ENCODE measurements at places on chromosomes 7 and 10.

DNA sequence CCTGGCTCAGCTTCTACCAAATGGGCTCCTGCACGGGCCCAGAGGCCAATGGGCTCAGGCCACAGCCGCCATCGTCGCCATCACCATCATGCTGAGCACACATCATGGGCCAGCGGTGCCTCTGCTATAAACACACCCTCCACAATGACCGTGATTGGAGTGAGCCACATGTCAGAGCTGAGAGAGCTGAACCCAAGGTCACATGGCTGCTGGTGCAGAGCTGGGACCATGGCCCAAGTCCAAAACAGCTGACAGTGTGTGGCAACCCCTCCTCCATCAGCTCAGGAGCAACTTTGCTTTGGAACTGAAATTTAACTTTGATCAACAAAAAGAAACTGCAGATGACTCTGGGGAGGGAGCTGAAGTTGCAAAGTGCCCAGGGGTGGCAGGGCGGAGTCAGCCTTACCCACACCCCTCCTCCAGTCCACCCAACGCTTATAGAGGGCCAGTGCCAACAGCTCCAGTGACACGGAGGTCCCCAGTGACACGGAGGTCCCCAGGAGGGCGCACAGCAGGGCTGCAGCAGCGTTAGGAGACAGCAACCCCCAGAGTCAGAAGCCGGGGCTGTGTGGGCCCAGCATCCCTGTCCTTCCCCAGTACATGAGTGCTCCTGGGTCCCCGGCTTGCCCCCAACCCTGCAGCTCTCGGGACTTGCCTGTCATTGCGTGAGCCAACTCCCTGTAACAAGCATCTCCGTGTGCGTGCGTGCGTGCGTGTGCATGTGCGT lies 249.6 kb downstream of the ELFN1 start:
- peak; percentile 19 for DNase-seq

DNA sequence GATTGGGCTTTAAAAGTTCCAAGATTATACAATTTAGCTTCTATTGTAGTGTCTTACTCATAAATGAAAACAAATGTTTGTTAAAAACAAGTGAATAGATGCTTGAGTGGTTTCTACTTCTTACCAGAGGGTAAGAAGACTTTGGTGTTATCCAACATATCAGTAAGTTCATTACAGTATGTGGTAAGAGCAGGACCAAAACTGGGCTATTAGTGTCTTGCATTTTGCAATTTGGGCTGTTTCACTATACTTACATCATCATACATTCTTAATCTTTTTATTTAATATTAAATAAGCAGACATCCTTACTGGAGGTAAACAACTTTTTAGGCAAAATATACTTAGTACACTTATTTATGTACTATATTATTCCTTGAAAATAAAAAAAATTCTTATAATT lies 248.4 kb upstream of the HGF start:
- DNase-seq, result no peak

DNA sequence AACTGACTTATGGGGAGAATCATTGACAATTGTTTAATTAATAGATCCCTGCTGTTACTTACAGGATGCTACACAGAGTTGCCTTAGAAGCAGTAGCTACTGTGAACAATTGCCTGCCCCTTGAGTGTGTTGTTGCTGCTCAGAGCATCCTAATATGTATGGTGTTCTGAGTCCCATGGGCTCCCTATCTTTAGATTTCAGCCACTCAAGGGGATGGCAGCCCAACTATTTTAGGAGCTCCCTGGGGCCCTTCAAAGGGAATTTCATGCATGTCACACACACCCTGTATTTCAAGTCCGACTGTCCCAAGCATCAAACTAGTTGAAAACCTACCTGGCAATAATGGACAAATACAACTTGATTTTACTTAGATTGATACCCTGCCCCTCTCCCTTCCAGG lies 111.2 kb downstream of the NOC3L start:
- DNase-seq, result no peak

DNA sequence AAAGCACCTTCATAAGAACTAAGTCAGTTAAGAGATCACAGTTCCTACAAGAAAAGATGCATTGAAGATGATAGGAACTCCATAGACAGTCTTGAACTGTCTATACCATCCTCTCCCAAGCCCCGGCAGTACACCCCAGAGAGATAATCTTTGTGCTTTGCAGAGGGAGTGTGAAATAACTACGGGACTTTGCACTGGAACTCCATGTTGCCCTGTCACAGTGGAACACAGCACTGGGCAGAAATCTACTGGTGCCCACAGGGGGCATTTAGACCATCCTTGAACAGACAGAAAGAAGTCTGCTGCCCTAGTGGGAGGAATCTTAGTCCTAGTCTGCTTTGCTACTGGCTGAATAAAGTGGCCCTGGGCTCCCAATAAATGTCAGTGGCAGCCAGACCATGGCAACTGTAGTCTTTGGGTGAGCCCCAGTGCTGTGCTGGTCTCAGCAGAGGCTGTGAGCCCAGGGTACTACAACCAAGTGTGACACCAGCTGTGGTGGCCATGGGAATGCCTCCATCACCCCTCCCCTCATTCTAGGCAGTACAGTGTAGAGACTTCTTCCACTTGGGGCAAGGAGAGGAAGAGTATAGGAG lies 107.7 kb upstream of the TMEM168 start:
- no peak for DNase-seq

DNA sequence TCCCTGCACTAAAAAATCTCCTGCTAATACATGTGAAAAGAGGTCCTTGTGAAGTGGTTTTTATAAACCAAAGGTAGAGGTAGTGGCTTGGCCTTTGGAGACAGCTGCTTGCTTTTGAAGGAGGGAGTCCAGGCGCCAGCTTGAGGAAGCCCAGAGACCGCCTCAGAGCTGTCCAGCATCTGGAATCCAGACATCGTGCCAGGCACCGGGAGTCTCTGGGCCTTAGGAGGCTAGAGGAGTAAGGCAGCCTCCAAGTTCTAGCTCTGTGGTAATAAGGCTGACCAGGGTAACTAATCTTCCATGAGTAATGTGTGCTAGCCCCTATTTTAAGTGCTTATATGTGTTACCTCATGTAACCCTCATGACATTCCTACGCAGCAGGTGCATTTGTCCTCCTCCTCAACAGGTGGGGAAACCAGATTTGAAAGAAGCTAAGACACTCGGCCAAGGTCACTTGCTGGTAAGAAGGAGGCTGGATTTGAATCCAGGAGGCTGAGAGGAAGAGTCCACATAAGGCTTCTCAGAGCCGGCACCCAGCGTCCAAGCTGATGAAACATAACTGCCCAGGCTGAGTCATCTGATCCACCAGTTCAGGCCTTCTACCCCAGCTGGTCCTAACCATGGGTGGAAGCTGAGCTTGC lies 26.1 kb downstream of the PRLHR start:
- no peak for DNase-seq

- peak; percentile 22 for DNase-seq
Observed at GRCh38 chr7:36021367-36021766, 131.7 kb upstream of the EEPD1 start.

DNA sequence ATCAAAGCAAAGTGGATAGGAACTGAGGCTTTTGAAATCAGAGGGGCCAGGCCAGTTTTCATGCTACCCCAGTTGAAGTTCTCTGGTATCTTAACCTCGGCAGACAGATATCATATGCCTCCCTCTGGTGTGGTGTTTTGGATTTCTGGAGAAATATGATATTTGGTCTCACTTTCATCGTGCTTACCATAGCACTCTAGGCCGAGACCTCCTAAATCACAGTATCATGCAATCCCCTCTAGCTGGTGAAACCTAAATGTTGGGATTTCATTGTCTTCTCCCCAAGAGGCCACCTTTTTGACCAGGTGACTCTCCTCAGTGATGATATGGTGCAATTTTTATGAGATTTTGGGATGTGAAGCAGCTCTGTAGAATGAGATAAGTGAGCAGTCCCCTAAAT lies 183.5 kb downstream of the CREB5 start:
- DNase-seq, result no peak

GRCh38 chr7:64876792-64877713 lies 26.0 kb upstream of the ZNF273 start:
- peak; percentile 69 for DNase-seq

DNA sequence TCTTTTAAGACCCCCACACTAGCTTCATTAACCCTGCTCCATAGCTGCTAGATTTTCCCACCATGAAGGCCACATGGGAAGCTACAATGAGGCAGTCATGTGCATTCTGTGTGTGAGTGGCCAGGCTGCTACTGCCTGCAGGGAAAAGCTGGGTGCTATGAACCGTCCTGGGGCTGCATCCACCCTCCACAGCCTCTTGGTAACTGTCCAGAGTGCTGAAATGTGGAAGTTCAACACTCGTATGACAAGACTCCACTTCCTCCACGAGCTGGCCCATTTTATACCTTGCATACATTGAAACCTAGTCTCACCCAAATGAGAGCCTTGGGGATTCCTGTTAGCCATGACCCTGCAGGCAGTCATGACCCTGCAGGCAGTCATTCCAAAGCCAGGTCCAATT lies 59.4 kb downstream of the CUZD1 start:
- no peak for DNase-seq

DNA sequence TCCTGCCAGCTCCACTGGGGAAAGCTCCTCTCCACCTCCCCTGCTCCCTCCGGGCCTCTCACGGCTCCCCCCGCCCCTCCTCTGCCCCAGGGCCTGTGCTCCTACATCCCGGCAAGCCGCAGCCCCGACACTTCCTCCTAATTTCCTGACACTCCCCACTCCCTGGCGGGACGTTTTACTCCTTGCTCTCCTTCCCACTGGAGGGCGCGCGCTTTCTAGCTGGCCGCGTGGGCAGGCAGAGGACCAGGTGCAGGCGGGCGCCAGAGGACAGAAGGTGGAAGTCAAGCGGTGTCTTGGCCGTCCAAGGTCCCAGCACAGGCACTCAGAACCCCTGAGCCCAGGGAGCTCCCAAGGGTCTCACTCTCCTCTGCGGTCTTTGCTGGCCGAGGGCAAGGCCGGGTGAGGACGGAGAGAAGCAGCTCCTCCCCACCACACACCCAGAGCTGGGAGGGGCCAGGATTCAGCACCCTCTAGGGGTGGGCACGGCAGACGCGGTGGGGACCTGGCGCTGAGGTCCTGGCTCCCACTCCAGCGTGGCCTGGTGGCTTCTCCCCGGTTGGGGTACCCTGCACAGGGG lies 19.1 kb downstream of the ADAM8 start:
- peak; percentile 57 for DNase-seq

DNA sequence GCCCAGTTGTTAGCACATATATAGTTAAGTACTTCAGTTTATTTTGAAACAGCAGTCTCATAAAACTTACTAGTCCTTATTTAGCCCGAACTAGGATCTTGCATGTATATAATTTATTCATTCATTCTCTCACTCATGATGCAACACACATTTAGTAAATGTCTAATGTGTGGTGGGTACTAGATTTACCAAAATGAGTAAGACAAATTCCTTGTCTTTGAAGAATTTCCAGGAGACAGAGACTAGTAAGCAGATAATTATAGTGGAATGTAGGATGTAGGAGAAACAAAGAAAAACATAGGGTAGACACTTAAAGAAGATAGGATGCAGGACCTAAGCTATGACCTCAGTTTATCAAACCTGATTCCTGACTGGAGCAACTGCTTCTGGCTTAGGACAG lies 120.2 kb upstream of the AMPH start:
- no peak for DNase-seq

DNA sequence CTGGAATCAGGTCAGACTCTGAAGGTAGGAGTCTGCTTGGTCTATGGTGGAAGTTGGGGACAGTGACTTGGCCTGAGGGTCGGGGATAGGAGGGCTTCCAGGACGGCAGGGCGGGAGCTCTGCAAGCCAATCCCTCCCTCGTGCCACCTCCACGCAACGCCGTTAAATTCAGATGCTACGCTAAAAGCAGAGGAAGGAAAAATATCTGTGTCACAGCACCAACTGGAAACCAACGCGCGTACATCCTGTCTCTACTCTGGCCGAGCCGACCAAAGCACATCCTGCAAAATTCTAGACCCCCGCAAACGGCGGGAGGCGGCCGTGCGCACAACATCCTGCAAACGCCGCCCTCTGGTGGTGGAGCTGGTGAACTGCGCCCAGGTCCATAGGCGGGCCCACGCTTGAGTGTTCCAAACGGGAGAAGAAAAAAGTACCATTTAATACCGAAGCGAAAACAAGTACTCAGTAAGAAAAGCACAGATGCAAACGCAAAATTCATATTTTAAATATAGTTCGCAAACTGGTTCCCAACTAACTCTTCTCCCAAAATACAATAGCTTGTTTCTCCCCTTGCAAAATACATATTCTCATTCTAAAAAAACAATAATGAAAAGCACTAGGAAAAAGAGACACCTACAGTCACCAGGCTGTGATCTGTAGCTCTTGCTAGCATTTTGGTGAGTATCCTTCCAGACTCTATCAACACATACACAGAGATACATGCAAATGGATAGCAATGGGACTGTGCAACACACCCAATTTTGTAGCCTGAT lies 45.7 kb upstream of the HSPA12A start:
- peak; percentile 83 for DNase-seq

- no peak for DNase-seq
Observed at GRCh38 chr10:49700997-49701396, 21.5 kb downstream of the C10orf53 start.

DNA sequence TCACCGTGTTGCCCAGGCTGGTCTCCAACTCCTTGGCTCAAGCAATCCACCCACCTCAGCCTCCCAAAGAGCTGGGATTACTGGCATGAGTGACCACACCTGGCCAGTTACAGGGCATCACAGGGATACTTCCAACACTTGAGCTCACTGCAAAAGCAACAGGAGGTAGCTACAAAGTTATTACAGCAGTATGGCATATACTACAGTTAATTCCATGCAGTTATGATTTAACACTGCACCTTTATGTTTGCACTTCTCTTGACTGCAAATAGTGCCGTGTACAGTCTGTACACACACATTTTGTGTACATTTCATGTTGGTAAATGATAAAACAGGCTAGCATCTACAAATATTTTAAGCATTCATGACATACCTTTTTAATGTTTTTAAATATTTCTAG lies 21.3 kb downstream of the SRPK2 start:
- DNase-seq, result no peak

DNA sequence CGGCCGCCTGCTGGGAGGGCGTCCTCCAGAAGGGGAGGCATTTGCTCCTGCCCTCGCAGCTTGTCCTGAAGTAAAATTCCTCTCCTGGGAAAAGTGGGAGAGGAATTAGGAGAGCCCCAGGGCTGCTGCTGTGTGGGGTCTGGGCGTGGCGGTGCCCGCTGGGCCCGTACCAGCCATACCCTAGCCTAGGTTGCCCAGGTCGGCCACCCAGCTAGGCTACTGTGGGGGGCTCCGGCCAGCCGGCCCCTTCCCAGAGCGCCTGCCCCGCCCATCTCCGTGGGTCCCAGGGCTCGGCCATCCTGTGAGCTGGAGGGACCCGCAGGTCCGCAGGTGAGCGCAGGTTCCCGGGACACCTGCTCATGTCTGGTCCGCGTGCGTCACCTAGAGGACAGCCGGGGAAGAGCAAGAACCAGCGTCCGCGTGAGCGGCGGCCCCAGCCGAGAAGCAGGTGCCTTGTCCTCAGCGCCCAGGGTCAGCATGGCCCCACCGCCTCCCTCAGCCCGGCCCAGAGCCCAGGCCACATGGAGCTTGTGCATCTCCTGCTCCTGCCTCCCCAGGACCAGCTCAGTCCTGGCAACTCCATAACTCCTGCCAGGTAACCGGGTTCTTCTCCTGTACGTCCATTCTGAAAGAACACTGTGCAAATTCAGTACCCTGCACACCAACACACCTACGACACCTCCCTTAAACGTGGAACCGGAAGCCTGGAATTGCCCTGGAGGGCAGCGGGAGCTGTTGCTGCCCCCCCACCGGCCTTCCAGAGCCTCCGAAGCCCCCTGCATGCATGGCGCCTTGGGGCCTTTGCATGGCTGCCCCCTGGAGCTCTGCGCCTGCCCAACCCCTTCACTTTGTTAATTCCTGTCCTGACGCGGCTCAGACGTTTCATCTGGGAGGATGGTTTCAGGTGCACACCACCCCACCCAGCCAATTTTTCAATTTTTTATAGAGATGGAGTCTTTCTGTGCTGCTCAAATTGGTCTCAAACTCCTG lies 22.8 kb upstream of the FOXL3 start:
- no peak for DNase-seq

Data from stimulated activated naive CD8-positive, alpha-beta T cell treated with anti-CD3 and anti-CD28 coated beads, Interleukin-15, Interleukin-2, amounts not matched to agents 100 U/mL and 50 U/mL, for 24 hours (primary cell).